Activated CD4-positive, alpha-beta T cell treated with anti-CD3 and anti-CD28 coated beads, Interleukin-2, amount 10 ng/mL, durations not matched to agents 24 days and 14 days (primary cell): ENCODE measurements at places on chromosomes 6 and 20. TPM values are rescaled to one million over a fixed set of nuclear protein-coding genes. Genes with fewer than 3 reads are reported as not detected.

- no peak for DNase-seq
- H3K4me1 ChIP-seq: peaks cover 71% of the 10 kb centered on the region
- H3K27me3 ChIP-seq: no peaks in the 10 kb centered on the region
- H3K27ac ChIP-seq: peak overlapping the region; percentile 1
- peak overlapping the region; percentile 1 for H3K4me3 ChIP-seq
- peaks cover 44% of the 10 kb centered on the region for H3K36me3 ChIP-seq
Measured at GRCh38 chr20:32364554-32365208, 6.5 kb downstream of the ASXL1 start.

GRCh38 chr6:47094241-47094925 is 52.3 kb upstream of the ADGRF1 start:
- no peaks in the 10 kb centered on the region for H3K36me3 ChIP-seq
- DNase-seq: no peak
- no peak overlapping the region for H3K27ac ChIP-seq
- no peak overlapping the region for H3K4me3 ChIP-seq
- no peaks in the 10 kb centered on the region for H3K4me1 ChIP-seq
- H3K27me3 ChIP-seq: no peaks in the 10 kb centered on the region

DNA sequence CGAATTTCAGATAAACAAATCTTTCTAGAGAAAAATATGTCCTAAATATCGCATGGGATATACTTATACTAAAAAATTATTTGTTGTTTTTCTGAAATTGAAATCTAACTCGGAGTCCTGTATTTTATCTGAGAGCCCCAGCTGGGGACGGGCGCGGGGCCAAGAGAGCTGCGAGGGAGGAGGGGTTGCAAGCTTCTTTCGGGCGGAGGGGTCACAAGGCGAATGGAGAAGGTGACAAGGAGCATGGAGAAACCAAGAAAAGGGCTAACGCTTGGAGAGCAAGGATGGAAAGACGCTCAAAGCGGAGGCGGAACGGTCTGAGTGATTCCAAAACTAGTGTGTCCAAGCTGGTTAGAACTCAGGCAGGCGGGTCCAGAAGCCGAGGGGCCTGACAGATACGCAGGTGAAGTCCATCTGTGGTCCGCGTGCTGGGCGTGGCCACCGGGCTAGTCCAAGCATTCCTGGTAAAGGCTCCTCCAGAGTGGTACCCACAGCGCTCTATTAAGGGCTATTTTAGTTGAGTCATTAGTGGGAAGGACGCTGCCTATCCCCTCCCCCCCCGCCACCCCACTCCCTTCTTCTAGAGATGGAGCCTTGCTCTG is 41.5 kb upstream of the ZNFX1 start:
- H3K4me1 ChIP-seq: peaks cover 22% of the 10 kb centered on the region
- peak overlapping the region; percentile 95 for H3K4me3 ChIP-seq
- no peak overlapping the region for H3K27ac ChIP-seq

FBXO9 gene
- 65.2 and 67.1 TPM in 2 replicates for total RNA-seq

TREM2 gene
- total RNA-seq: not detected in 2 replicates
